ENCODE measurements at places on chromosomes 12 and 14. TPM values are rescaled to one million over a fixed set of nuclear protein-coding genes. Genes with fewer than 3 reads are reported as not detected.

GRCh38 chr12:3225154-3225795 lies 148.1 kb downstream of the TSPAN9 start:
- no peak for DNase-seq

DNA sequence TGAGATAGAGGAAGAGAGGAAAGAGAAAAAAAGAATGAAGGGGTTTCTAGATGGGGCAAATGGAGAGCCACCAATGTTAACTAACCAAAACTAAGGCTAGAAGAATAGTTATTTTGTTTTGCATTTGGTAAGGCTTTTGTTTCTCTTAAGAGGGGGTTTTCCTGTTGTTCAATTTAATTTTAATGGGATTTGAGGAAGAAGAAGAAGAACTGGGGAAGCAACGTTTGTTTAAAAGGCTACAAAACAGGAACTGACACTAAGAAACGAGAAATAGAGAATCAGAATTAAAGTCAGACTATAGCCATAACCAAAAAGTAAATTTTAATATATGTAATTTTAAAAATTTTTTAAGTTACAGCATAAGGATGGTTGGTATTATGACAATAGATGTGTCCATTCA lies 13.7 kb downstream of the TXNDC16 start:
- DNase-seq: no peak

DNA sequence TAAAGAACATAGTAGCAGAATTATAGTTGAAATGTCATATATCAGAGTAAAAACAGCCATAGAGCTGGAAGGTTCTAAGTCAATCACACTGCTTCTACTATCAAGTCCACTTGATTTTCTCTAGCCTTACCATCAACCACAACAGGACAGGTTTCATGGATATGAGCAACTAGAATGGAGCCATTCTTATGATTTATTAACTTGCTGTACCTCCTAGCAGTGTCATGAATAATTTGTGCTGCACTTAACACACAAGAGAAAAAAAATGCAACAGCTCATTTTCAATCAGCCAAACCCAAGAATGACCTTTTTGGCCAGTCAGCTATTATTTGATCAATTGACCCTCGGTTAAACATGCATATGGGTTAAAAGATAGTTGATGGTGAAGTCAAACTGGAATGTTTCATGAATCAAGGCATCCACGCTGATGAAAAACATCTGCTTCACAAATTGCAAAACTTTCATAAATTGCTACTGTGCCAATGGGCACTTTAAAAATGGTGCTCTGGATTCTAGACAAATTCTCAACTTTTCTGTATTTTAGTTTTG lies 55.4 kb upstream of the CCDC198 start:
- DNase-seq: no peak

DNA sequence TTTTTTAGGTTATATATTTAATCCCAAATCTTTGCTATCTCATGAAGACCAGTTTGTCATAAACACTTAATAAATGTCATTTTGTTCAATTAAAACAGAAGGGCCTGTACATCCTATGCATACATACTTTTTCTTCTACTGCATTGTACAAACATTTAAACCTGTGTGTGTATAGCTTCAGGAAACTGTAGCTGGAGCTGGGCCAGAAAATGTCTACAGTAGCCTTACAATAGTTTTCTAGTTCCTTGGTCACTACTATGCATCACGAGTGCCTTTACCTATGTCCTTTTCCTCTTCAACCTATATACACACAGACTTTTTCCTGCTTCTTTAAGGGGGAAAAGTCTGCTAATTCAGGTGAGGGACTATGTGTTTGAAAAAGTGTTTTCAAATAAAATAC lies 302.8 kb downstream of the PAWR start:
- DNase-seq: no peak

DNA sequence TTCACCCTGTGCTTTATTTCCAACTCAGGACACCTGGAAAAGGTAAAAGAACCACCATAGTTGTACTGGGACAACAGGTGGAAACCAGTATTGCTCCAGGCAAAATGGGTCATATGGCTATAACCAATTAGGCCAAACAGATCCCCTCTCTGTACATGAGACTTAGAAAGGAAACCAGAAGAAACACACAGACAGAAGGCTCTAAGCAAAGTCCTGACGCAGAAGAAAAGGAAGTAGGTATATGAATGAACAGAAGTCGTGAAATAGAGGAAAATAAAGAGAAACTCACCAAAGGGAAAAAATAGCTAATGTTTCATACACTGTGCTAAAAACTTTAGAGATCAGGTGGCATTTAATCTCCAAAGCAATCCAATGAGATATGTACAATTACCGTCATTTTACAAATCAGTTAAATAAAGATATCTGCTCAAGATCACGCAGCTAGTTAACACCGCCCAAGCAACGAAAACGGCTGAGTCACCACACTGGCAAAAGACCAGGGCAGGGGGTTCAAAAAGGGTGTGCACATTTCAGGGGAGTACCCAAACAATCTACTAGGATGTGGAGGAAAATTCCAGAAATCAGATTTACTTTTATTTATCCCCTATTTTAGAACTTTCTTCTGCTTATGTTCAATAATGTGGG lies 82.3 kb downstream of the ITPR2 start:
- DNase-seq: no peak

SLC6A15 gene
- not detected for total RNA-seq

REC8 gene
- 68.3 TPM for total RNA-seq

- no peak for DNase-seq
Observed at GRCh38 chr14:34662561-34663088, 32.7 kb upstream of the SNX6 start.

- no peak for DNase-seq
Observed at GRCh38 chr12:30357766-30358490, 337.7 kb downstream of the IPO8 start.

DNA sequence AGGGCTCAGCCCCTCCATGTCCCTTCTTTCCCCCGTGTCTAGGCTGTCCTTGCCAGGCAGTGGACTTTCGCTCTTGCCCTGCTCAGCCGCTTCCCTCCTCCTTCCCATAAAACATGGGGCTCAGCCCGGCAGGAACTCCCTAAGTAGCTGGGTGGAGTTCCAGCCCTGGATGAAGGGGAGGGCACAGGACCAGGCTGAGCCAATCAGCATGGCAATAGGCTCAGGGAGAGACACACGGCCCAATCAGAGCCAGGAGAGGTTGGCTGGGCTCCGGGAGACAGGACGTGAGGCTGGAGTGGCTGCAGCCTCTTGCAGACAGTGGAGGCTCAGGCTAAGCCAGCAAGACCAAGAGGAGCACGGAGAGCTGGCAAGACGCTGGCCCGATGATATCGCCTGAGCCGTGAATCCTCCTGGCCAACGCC lies 54.3 kb downstream of the GALNT9 start:
- DNase-seq: no peak

DNA sequence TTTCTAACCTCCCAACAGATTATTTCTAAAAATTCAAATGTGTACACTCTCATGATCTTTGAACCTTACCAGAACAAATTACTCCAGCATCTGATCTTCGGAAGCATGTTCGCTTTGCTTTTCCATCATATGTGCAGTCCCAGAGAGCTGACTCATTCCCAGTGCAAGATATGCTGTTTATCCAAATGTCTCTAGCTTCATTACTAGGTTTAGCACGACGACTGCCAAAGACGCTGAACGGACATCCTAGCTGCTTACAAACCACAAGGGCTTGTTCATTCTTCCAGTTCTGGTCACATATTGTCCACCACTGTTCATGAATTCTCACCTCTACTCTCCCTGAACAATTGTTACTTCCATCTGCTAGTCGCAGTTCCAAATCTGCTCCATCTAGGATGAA lies 40.5 kb downstream of the CD163L1 start:
- DNase-seq: no peak

- no peak for DNase-seq
Observed at GRCh38 chr12:81468206-81468605, 290.9 kb downstream of the PPFIA2 start.

GRCh38 chr12:24378548-24379407 lies 429.3 kb upstream of the SOX5 start:
- no peak for DNase-seq

SLCO1B3 gene
- not detected for total RNA-seq

SERPINA6 gene
- 0.24 TPM for total RNA-seq

- no peak for DNase-seq
Observed at GRCh38 chr12:6941267-6941666, 2.3 kb upstream of the RNU7-1 start.

DNA sequence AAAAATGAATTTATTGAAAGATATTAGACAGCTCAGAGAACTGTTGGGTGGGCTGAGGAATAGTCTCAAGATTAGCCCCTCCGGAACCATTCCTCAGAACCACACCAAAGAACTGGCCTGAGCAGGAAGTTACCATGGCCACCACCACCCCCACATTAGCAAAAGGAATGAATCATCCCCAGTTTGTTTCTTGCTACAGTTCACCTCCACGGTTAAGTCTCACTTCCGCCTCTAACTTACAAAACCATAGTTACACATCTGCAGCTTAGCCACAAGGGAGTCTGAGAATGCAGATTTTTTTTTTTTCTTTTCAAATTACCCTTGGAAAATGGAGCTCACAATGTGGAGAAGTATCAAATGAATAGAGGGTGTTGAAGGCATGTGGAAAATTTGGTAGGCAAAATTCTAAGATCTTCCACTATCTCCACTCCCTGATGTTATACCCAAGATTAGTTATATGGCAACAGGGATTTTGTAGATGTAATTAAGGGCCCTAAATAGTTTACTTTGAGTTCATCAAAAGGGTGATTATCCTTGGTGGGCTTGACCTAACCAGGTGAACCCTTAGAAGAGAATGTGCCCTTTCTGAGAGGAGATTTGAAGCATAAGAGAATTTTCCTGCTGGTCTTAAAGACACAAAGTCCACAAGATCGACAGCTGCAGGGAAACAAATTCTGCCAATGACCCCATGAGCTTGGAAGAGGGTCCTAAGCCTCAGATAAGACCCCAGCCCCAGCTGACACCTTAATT lies 129.8 kb upstream of the KRR1 start:
- peak; percentile 87 for DNase-seq

DNA sequence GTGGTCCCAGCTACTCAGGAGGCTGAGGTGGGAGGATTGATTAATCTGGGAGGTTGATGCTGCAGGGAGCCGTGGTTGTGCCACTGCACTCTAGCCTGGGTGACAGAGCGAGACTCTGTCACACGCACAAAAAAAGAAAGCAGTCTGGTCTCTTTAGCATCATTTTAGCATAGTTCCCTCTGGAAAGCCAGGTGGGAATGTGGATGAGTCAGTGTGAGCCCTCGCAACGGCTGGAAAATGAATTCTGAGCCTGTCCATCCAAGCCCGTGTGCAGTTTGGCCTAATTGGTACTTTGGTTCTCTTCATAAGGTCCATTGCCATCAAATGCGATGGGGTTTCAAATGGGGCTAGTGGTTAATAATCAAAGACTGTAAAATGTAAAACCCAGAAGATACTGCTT lies 2.4 kb downstream of the MYL2 start:
- no peak for DNase-seq

TXNRD1 gene
- 83.7 TPM for total RNA-seq

DNA sequence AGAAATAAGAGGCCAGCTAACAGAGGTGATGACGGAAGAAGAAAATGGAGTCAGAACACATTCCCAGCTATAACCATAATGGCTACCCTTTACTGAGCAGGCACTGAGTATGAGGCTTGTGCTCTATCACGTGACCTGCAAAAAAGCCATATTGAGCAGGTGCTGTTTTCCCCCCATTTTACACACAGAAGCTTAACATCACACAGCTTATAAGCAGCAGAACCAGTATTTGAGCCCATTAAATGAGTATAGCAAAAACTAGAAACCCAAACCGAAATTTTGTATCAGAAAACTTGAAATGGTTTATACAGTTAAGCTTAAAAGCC lies 28.4 kb downstream of the PAPLN start:
- DNase-seq: no peak

GRCh38 chr12:98901189-98901588 lies 256.1 kb downstream of the APAF1 start:
- DNase-seq: no peak

NGB gene
- total RNA-seq: not detected

PPP4R4 gene
- not detected for total RNA-seq

HOXC9 gene
- total RNA-seq: not detected

DNA sequence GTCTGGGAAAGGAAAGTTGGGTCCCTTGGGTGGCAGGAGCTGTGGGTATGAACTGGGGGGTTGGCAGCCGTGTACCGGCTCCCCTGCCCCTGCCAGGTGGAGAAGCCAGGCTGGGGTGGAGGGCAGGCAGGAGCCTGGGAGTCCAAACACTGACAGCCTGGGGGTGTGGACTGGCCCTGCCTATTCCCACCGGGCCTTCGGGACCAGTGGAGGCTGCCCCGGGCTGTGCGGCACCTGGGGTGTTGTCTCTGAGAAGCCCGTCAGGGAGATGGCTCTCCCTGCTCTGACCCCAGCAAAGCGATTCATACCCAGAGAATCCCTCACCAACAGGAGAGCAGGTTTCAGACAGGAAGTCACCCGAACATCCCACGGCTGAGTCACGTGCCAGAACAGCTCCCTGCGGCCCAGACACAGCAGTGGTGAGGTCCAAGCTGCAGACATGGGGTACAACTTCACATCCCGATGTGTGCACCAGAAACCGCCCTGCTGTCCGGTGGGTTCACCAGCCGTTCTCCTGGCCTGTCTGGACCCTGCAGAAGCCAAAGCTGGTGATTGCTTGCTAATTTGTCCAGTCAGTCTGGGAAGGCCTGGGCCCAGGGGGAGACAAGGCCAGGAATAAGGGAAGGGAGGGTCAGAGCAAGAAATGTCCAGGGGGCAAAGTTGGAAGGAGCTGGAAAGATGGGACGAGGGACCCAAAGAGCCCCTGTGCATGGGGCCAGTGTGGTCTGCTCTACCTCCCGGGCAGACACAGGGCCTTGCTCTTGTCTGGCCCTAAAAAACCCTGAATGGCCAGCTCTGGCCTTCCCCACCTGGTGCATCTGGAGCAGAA lies 2.1 kb upstream of the GPR132 start:
- peak; percentile 55 for DNase-seq

DNA sequence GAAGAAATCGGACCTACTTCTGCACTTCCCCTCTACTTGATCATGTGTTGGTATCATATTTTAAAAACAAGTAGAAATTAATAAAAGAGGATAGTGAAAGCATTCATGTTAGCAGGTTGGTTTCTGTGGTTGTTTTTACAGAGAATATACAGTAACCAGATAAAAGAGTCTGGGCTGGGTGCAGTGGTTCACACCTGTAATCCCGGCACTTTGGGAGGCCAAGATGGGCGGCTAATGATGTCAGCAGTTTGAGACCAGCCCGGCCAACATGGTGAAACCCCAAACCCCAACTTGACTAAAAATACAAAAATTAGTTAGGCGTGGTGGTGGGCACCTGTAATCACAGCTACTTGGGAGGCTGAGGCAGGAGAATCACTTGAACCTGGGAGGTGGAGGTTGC lies 55.9 kb downstream of the LRP6 start:
- DNase-seq: no peak

- DNase-seq: no peak
Observed at GRCh38 chr12:117592588-117593305, 231.3 kb upstream of the NOS1 start.

- DNase-seq: no peak
Observed at GRCh38 chr12:114696443-114697242, 12.7 kb upstream of the TBX3 start.

DNA sequence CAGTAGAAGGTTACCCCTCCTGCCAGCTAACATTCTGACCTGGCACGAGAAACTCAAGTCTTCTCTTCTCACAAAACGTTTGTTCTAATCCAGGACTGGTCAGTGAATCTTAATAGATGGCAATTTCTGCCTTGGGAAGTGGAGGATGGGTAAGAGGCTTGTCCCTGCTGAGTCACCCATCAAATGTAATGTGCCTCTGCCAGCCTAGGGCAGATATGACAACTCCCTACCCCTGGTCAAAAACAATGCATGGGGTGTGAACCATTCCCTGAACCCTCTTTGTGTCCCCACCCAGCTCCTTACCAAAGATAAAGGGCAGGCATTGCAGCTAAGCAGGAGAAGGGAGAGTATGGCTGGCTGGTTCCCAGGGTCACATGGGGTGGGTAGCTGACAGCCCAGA lies 1052.9 kb downstream of the GALC start:
- DNase-seq: no peak

Measured in GM12878 (cell line).